ENCODE measurements at places on chromosomes 1 and 21. TPM values are rescaled to one million over a fixed set of nuclear protein-coding genes. Genes with fewer than 3 reads are reported as not detected.

- DNase-seq, result no peak
These were observed 141.9 kb upstream of the TMEM51 start for GRCh38 chr1:15011661-15012060.

UTS2 gene
- 0.19 TPM for total RNA-seq

OR10J1 gene
- not detected for total RNA-seq

CAP1 gene
- total RNA-seq, result 483 TPM

DNA sequence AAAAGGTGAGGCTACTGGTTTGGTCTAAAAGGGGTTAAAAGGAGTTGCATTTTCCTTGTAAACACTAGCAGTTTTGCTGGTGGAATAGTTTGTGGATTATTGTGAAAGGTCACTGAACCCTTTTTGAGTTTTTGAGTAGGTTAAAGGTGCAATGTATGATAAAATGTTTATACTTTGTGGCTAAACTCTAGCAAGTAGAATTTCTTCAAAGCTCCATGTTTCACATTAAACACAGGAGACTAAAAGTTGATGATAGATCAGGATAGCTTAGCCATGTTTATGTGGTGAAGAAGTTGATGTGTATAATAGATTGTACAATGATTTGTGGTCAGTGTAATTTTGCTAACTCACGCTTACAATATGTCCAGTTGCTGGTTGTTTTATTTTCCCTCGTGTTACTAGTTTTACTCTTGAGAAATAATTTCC is 13.1 kb downstream of the ZNF326 start:
- no peak for DNase-seq

DNA sequence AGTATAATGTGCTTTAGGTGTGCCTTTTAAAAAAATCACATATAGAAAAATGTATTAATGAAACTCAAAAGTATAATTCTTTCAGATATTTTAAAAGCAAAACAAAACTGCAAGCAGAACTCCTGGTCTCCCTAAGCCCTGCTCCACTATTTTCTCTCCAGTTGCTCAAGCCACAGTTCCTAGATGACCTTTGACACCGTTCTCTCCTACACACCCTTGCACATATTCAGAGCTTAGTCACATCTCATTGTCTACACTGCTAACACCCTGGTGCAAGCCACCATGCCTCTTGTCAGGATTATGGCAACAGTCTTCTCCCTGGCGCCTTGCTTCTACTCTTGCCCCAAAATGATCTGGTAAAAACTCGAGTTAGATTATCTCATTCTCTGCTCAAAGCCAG is 50.2 kb upstream of the ROR1 start:
- no peak for DNase-seq
